AG10803 (cell line): ENCODE measurements at places on chromosomes 12 and 14.

DNA sequence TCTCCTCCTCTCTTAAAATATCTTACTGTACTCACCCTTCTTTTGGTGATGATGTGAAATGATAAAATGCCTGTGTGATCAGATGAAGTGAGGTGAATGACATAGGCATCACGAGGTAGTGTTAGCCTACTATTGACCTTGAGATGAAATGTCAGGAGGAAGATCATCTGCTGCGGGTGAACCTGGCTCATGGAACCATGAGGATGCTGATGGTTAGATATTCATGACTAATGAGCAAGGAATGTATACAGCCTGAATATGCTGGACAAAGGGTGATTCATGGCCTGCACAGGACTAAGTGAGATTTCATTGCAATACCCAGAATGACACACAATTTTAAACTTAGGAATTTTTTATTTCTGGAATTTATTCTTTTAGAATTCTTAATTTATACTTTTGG, 89.6 kb downstream of the DAAM1 start:
- peak; percentile 92 for DNase-seq

DNA sequence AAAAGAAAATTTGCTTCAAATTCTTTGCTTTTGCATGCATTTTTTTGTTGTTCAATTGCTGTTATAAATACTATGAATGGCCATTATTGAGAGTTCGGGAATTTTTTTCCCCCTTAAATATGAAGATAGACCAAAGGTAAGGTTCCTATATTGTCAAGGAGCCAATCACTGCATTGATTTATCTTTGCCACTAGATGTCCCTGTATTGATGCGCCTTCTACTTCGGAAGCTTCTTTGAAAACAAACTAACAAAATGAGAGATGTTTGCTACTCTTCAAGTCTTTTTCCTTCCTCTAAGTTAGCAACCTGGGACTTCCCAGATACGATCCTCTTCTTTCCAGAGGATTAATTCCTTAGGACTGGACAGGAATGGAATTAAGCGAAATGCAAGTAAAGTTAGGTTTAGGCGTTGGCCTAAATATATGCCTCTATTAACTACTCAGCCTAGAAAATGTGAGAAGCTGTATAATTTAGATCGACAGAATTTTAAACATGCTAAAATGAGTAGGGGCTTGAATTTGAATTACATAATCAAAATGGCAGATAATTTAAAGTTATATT, 318.1 kb downstream of the AEBP2 start:
- DNase-seq = peak; percentile 59

GRCh38 chr14:40122968-40123648, 690.9 kb upstream of the FBXO33 start:
- no peak for DNase-seq

- no peak for DNase-seq
These were observed 203.7 kb downstream of the PELI2 start for GRCh38 chr14:56321861-56322260.

DNA sequence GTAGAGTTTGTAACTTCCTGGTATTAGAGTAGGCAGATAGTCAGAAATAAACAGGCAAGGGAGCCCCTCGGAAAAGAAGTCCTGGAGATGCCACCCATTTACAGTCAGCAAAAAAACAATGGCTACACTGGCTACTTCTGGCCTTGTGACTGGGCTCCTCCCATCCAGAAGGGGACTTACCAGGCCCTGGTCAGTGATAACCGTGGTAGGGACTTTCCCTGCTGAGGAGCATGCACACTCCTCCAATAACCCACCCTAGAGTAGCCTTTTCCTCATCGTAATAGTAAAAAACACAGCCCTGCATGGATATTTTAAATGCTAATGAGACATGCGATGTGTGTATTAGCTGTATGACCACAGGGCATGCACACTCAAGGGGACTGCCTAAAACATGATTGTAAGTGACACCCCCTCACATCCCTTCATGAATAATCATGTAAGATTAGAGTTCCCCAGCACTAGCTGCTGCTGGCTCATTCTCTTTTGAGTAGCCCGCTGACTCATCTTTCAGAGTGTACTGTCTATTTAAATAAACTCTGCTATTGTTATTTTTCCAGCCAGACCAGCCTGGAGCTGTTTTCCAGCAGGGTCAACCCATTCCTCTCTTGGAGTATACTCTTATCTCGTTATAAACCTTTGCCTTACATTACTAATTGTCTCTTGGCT, 413.8 kb upstream of the TMTC1 start:
- no peak for DNase-seq

GRCh38 chr14:102849526-102850379, 72.5 kb downstream of the TRAF3 start:
- peak; percentile 16 for DNase-seq

DNA sequence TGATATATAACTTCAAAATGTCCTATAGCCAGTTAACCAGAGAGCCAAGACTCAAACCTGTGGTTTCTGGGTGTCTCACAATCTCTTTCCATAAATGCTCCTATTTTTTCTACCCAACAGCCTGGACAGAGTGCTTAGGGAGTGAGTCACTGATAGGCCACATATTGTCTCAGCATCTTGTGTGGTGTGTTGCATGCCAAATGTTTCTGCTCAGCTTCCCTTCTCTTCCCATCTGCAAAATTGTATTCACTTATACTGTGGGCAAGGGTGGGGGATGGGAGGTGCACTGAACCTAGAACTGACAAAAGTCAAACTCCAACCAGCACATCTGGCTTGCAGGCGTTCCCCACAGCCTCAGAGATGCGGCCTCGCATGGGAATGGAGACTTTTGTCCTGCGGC, 123.3 kb downstream of the KCNA5 start:
- DNase-seq = peak; percentile 100

DNA sequence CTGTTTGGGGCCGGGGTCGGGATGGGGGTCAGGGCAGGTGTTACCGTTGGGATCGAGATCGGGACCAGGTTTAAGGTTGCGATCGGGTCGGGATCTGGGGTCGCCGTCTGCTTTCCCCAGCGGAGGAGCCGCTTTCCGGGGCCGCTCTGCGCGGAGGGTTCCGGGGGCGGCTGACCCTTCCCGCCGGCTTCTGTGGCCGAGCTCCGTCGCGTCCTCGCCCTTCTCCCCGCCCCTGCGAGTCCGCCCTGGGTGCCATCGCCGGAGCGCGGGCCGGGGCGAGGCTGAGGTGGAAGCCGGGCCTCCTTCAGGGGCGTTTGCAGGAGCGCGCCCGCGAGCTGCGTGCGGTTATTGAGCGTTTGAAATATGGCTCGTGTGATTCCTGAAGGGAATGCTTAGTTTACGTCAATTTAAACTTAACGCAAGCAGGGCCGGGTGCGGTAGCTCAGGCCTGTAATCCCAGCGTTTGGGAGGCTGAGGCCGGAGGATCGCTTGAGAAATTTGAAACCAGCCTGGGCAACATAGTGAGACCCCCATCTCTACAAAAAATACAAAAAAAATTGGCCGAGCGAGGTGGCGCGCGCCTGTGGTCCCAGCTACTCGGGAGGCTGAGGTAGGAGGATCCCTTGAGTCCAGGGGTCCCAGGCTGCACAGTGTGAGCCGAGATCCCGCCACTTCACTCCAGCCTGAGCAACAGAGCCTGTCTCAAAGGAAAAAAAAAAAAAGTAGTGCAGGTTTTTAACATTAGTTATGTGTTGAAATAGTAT, 620 bp downstream of the PGAM5 start:
- no peak for DNase-seq

GRCh38 chr14:89415159-89415558, 1.9 kb downstream of the FOXN3 start:
- DNase-seq = no peak

- peak; percentile 74 for DNase-seq
These were observed 118.3 kb upstream of the SLC38A4 start for GRCh38 chr12:46944088-46944487.

- DNase-seq = peak; percentile 86
These were observed 30.6 kb downstream of the PPFIBP1 start for GRCh38 chr12:27554421-27555186.

DNA sequence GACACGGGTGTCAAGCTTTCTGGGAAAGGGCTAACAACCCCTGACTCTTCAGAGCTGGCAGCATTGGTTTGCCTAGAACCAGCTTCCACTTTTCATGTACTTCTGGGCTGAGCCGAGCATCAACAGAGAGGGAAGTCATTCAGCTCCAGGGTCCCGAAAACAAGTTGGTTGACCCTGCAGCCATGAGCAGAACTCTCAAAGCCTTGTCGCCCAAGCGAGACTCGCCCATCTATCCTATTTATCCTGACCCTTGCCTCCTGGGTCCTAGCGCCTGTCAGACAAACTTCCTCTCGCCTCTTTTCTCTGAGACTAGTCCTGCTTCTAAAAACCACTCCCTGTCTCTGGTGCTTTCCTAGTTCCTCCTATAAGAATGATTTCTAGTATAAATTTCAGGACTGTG, 47.9 kb downstream of the ASCL4 start:
- no peak for DNase-seq

- DNase-seq = peak; percentile 70
These were observed 49.2 kb downstream of the TESPA1 start for GRCh38 chr12:54935235-54935951.

GRCh38 chr12:91609283-91609682, 426.7 kb upstream of the DCN start:
- DNase-seq = no peak

DNA sequence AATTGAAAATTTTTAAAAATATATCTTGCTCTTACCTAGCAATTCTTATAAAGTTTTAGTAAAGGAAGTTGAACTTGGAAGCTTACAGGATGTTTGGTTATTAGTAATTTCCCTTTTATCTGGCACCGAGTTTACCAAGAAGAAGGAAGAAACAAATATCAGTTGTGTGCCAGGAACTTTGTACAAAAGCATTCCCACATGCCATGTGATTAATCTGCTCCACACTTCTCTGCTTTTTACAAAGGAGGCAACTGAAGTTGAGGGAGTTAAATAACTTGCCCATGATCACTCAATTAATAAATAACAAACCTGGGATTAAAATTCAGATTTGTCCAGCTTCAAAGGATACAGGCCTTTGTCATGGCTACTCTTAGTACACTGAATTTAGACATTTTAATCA, 122.5 kb upstream of the BCAT1 start:
- no peak for DNase-seq

DNA sequence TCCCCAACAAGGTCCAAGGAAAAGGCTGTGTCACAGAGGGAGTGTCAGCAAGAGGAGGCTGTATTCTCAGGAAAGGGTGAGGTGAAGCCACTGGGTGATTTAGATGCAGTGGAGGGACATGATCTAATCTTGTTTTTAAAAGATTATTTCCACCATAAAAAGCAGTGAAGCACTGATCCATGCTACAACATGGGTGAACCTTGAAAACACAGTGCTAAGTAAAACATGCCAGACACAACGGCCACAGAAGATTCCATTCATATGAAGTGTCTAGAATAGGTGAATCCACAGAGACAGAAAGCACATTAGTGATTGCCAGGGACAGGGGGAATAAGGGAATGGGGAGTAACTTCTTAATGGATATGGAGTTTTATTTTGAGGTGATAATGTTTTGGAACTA, 12.8 kb downstream of the RITA1 start:
- DNase-seq = peak; percentile 30

DNA sequence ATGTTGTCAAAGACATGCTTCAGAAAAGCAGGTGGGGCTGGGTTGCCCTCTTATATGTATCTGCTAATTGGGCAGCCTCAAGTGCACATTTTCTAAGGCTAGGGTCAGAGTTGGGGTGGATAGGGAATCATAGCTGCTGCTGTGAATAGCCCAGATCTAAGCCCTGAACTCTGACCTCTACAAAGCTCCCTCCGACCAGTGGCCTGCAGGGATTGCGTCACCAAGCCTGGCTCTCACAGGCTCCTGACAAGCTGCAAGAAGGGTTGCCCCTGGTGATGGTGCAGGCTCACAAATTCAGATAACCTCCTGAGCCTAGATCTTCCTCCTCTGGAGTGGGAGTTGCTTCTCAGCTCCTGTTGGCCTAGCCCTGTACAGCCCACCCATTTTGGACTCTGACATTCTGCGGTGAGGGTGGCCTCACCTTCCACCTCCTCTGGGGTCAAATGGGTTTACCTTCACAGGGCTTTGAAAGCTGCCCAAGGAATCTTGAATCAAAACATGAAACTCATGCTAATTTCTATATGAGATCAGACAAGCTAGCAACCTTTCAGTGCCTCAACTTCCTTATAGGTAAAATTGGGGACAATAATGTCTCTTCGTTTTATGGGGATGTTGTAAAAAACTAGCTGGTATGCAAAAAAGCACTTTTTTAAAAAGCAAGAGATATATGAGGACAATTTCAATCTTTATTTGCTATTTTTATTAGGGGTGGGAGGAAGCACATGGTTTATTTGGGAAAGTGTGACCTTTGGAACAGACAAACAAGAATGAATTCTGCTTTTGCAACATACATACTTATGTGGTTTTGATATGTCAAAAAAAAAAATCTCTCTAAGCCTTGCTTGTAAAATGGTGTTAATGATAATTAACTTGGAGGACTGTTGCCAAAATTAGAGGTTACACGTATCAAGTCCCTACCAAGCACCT, 4.9 kb upstream of the SUSD6 start:
- no peak for DNase-seq

DNA sequence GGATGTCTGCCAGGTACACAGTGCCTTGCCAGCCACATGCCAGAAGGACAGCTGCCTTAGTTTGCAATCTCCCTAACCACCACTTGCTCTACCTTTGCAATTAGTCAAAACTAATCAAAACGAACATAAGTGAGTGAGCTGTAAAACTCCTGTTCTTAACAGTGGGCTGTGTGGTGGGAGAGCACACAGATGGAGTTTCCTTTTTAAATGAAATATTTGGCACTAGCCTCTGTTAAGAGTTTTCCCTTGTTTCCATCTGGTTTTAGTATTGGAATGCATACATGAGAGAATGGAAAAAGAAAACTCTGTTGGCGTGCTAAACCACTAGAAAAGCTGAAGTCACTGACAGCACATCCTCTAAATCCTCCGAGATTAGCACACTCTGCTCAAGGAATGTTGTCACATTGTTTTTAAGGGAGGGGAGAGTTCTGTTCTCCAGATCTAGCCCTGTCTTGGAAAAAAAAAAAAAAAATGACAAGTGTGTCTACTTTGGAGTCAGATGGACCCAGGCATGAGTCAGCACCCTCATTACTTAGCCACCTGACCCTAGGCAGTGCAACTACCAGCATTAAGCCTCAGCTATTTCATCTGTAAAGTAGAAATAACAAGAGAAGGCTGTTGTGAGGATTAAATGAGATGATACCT, 83.9 kb downstream of the STXBP6 start:
- DNase-seq = peak; percentile 98

DNA sequence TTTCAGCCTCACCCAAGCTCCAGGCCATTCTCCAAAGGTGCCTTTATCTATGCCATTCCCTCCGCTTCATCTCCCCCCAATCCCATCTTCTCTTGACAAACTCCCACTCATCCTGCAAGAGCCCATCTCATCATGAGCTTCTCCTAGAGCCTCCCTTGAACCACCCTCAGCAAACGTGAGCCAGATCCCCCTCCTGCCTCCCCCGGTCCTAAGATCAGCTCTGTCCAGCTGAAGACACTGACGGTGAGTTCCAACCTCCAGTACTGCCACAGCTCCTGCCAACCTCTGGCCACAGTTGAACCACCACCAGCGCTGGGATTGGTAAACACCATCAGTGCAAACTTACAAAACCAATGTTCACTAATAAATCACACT, 124.6 kb downstream of the BCL11B start:
- no peak for DNase-seq

DNA sequence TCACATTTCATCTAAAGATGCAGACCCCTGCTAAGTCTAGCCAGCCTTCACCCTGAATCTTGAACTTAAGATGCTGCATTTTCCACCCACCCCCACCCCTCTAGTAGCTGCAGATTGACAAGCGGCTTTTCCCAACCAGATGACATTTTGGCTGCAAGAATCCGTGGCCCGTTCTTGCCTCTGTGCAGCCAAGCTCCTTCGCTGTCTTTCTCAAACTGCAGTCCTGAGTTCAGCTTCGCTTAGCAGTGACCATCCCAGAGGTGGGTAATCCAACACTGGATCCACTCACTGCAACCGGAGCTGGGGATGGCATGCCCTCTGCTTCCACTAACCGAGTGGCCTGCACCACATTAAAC, 765 bp upstream of the NFYB start:
- peak; percentile 15 for DNase-seq
